Regular cardiac myocyte (primary cell): ENCODE measurements at places on chromosomes 12 and 14. TPM values are rescaled to one million over a fixed set of nuclear protein-coding genes. Genes with fewer than 3 reads are reported as not detected.

SMOC1 gene
- total RNA-seq: under 0.01 and 0.85 TPM in 2 replicates

IL23A gene
- total RNA-seq: 0.28 and 0.38 TPM in 2 replicates

GSC gene
- total RNA-seq: 0.38 and 0.85 TPM in 2 replicates

AQP2 gene
- not detected in 2 replicates for total RNA-seq

CELA1 gene
- total RNA-seq: not detected in 2 replicates

PLBD2 gene
- 22.0 and 59.2 TPM in 2 replicates for total RNA-seq

ANKS1B gene
- 0.38 and 11.3 TPM in 2 replicates for total RNA-seq

ALDH1L2 gene
- total RNA-seq: 40.6 and 74.4 TPM in 2 replicates

FOXG1 gene
- under 0.01 TPM in 1 of 2 replicates, not detected in the other for total RNA-seq

MIPOL1 gene
- 5.9 and 10.7 TPM in 2 replicates for total RNA-seq

CMTM5 gene
- 0.28 and 0.58 TPM in 2 replicates for total RNA-seq

NXPH4 gene
- 4.4 and 9.6 TPM in 2 replicates for total RNA-seq

VEZT gene
- 57.3 and 79.2 TPM in 2 replicates for total RNA-seq

PTGDR gene
- total RNA-seq: 0.58 and 0.85 TPM in 2 replicates

GZMH gene
- total RNA-seq: not detected in 2 replicates

SAMD15 gene
- total RNA-seq: 2.5 and 4.2 TPM in 2 replicates

DUSP6 gene
- 75.9 and 94.1 TPM in 2 replicates for total RNA-seq

CLEC4D gene
- not detected in 2 replicates for total RNA-seq

GPR84 gene
- total RNA-seq: not detected in 2 replicates

C14orf180 gene
- not detected in 2 replicates for total RNA-seq

CD69 gene
- total RNA-seq: not detected in 2 replicates

RHOJ gene
- total RNA-seq: 2.8 and 13.6 TPM in 2 replicates

ACADS gene
- total RNA-seq: 5.2 and 7.6 TPM in 2 replicates

SIX6 gene
- total RNA-seq: not detected in 2 replicates

GPRC5A gene
- 18.6 and 37.8 TPM in 2 replicates for total RNA-seq

GNB3 gene
- total RNA-seq: 1.4 and 2.5 TPM in 2 replicates

NR1H4 gene
- total RNA-seq: 0.19 TPM in 1 of 2 replicates, not detected in the other

TSPAN11 gene
- under 0.01 and 0.28 TPM in 2 replicates for total RNA-seq

LTBP2 gene
- 156 and 186 TPM in 2 replicates for total RNA-seq

KLRC2 gene
- not detected in 2 replicates for total RNA-seq

CACNA2D4 gene
- under 0.01 and 0.38 TPM in 2 replicates for total RNA-seq

DHRS7 gene
- 85.1 and 94.7 TPM in 2 replicates for total RNA-seq

PRR4 gene
- total RNA-seq: 0.28 and 1.2 TPM in 2 replicates

OR6C74 gene
- total RNA-seq: under 0.01 TPM in 1 of 2 replicates, not detected in the other

SERPINA10 gene
- total RNA-seq: under 0.01 TPM in 1 of 2 replicates, not detected in the other

TAS2R7 gene
- under 0.01 TPM in 1 of 2 replicates, not detected in the other for total RNA-seq

SERPINA12 gene
- total RNA-seq: not detected in 2 replicates

MBIP gene
- total RNA-seq: 9.0 and 13.0 TPM in 2 replicates

LHX5 gene
- total RNA-seq: not detected in 2 replicates

SSPN gene
- total RNA-seq: 6.7 and 12.1 TPM in 2 replicates
